ENCODE measurements at places on chromosomes 3 and 15.

DNA sequence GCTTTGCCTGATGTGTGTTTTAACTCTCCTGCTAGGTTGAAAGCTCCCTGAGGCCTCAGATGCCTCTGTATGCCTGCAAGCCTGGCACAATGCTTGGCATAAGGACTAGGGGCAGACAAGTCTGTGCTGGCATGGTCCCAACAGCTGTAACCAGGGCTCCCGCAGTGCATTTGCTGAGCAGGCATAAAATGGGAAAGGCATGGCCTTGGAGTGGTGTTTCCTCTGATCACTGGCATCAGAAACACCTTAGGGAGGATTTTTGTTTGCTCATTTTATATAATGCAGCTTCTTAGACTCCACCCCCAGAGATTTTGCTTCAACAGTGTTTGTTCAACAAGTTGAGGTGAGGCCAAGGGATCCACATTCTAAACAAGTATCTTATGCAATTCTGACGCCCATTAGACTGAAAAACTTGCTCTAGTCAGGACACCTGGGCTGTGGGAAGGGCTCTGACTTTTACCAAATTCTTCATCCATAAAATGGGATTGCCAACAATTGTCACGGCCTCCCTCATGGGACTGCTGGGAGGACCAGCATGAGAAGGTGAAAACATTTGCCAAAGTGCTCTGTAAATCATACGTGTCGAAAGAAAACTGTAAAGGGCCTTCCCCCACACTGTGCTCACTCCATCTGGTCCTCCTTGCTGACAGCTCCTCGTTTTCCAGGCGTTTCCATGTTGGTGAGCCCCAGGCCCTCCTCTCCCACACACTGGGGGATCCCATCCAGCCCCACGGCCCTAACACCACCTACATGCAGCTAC, 43.1 kb downstream of the STARD5 start:
- DNase-seq = no peak

DNA sequence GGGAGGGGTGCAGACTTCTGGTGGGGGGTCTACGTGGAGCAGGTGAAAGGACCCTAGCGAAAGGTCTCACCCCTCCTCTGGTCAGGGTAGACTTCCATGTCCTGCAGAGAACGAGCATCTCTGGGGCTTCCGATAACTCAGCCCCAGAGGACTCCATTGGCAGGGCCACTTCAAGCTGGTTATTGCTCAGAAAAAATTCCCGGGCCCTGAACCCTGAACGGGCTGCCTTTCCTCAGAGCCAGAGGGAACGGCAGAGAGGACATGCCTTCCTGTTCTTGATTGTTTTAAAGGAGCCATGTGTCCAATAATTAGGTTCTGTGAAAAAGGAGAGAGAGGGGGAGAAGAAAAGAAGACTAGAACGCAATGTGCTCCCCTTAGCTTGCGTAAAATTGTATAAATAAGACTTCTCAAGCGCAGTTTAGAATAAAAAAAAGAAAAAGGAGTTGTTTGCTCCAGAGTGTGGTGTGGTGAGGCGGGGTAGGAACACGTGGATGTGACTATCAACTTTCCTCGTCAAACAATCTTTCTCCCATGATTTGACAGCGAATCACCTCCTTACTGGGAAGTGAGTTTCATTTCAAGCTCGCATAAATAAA, 193.4 kb upstream of the UBE2E1 start:
- DNase-seq = peak; percentile 78

GRCh38 chr3:171058058-171058457, 31.5 kb upstream of the SLC2A2 start:
- peak; percentile 62 for DNase-seq

- no peak for DNase-seq
Observed at GRCh38 chr15:31160740-31161495, 59.4 kb upstream of the TRPM1 start.

- no peak for DNase-seq
Observed at GRCh38 chr3:76673171-76673570, 366.7 kb upstream of the ROBO2 start.

GRCh38 chr15:92162657-92163056, 231.0 kb upstream of the ST8SIA2 start:
- no peak for DNase-seq

GRCh38 chr15:68616397-68616796, 37.6 kb downstream of the CORO2B start:
- no peak for DNase-seq

DNA sequence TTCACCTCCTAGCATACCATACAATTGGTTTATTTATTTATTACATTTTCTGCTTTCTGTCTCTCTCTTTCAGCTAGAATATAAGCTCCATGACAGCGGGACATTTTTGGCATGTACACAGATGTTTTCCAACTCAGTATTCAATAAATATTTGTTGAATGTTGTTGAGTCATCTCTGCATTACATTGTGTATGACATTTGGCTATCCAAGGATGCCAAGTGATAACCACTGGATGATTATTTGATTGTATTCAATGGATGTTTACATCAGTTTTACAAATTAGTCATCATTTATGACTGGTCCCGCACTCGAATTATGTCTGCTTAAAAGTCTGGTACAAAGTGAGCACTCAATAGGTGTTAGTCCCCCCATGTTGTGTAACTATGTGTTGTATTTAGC, 49.5 kb upstream of the STXBP5L start:
- DNase-seq = no peak

- DNase-seq = no peak
Observed at GRCh38 chr3:57654267-57654666, 38.6 kb downstream of the DENND6A start.
